ENCODE measurements at places on chromosomes 3 and 15.

GRCh38 chr3:42826141-42826540 is 16.9 kb downstream of the ACKR2 start:
- no peak for DNase-seq

DNA sequence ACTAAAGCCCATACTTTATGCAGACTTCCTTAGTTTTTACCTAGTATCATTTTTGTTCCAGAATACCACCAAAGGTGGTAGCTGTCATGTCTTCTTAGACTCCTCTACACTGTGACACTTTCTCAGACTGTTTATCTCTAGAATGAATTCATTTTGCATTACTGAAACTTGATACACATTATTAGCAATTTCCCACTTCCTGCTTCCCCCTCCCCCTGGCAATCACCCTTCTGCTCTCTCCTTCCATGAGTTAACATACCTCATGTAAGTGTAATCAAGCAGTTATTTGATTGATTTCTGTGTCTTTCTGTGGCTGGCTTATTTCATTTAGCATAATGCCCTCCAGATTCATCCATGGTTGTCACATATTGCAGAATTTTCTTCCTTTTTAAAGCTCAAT is 204.9 kb downstream of the STAG1 start:
- DNase-seq: no peak

- no peak for DNase-seq
Observed at GRCh38 chr3:122272879-122273278, 52.2 kb upstream of the CSTA start.

GRCh38 chr3:58059349-58060321 is 51.4 kb downstream of the FLNB start:
- DNase-seq: no peak

DNA sequence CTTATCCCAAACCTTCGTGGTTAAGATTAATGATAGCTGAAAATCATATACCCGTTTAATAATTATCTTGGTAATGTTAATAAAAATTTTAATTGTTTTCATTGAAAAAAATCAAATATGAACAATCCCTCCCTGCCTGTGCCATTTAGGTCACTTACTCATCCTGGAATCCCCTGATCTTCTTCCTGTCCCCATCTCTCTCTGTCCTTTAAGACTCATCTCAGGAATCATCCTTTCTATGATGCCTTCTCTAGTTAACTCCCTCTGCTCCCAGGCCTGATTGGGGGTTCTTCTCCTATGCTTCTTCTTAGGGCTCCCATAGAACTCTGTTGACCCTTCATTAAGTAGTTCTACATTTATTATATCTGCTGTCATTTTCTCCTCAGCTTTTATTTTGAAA is 91.6 kb downstream of the MBNL1 start:
- DNase-seq: no peak

- no peak for DNase-seq
Observed at GRCh38 chr3:124360155-124360554, 368.2 kb upstream of the ROPN1 start.

DNA sequence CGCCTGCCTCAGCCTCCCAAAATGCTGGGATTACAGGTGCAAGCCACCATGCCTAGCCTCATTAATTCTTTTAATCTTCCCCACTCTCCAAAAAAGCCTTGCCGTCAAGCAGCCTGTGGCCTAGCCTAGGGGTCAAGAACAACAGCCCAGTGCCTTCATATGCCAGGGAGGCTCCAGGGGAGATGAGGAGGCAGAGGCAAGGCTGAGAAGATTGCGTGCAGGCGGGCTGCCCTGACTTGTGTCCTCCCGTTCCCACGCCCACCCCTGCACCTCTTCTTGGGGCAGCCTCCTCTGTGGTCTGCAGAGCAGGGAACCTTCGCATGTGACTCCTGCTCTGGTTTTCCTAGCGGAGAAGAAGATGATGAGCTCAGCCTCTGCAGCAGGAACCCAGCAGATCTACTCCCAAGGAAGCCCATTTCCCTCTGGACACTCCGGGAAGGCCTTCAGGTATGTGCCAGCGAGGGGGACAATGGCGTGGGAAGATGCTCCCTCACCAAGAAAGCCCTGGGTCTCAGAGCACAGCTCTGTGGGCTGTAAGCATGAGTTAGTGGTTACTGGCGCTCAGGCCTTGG is 118.5 kb upstream of the ABHD17C start:
- no peak for DNase-seq

DNA sequence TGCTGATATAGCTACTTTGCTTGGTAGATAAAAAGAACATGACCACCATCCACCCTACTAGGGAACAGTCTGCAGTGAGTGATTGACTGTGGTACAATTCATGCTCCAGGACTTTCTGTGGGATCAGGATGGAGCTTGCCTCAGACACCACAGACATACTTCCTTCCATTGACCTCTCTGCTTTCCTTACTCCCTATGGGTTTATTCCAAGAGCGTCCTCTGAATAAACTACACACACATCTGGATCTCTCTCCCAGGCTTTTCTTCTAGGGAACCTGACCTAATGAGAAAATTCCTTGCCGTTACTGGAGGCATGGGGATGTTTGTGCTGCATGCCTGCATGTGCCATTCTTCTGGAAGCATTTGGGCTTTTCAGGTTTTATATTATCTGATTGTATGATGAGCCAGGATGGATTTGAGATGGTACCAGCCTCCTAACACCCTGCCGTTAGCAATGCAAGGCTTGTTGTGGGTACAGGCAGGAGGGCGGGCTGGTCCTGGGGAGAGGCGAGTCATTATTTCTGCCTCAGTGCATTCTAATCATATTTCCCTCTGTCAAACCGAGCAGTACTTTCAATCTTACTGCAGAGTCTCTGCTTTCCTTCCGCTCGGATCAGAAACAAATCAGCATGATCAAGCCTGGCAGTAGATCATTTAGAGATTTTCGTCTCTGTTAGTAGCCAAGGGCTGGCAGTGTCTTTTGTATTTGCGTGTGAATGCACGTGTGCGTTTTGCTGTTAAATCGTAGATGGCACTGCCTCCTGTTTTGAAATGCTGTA is 279.2 kb downstream of the PDCD6IP start:
- DNase-seq: no peak

- no peak for DNase-seq
Observed at GRCh38 chr3:114034787-114035545, 21.4 kb downstream of the CCDC191 start.

- no peak for DNase-seq
Observed at GRCh38 chr3:147447224-147447623, 38.1 kb downstream of the ZIC1 start.

DNA sequence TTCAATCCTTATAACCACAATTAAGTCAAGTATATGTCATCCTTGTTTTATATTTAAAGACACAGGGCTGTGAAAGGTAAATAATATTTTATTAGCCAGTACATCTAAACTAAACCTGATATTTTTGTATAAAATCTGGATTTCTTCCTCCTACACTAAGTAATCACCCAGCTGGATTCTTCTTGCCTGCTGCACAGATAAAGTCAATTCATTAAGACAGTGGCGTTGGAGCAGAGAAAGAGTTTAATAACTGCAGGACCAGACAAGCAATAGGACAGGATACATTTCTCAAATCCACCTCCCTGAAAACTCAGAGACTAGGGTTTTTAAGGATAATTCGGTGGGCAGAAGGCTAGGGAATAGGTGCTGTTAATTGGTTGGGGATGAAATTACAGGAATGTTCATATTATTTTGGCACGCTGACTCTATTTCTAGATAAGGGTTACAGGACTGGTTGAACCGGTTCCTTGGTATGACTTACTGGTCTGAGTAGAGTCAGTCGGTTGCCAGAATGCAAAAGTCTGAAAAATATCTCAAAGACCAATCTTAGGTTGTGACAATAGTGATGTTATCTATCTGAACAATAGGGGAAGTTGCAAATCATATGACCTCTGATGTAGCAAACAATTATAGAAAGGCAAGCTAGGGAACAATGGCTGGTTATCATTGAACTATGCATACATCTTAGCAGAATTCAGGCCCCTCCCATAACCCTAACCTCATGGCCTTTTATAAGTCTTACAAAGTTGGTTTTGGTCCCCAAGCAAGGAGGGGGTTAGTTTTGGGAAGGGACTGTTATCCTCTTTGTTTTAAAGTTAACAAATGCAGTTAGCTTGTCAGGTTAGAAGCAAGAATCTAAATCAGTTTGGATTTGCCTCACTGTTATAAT is 244.8 kb downstream of the ALCAM start:
- DNase-seq: no peak

DNA sequence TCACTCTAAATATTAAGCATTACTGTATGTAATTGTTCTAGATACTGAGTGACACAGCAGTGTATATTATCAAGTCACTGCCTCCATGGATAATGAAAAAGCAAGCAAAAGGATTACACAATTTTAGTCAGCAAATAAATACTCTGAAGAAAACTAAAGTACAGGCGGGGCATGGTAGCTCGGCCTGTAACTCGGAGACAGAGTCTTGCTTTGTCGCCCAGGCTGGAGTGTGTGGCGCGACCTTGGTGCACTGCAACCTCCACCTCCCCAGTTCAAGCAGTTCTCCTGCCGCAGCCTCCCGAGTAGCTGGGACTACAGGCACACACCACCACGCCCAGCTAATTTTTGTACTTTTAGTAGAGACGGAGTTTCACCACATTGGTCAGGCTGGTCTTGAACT is 32.7 kb downstream of the RBM6 start:
- DNase-seq: no peak

DNA sequence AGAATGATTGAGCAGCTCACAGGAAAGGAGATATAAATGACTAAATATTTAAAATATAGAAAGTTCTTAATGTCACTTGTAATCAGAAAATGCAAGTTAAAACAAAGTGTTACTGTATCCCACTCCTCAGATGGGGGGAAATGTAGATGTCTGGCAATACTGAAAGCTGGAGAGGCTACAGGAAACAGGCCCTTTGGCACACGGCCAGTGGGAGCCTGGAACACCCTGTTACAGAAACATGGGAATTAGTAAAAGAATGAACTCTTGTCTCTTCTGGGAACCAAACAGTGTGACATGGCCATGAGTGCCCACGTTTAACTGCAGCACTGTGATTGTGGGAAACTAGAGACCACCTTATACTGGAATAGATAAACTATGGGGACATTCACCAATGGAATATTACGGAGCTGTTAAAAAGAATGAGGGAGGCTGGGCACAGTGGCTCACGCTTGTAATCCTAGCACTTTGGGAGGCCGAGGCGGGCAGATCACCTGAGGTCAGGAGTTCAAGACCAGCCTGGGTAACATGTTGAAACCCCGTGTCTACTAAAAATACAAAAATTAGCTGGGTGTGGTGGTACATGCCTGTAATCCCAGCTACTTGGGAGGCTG is 50.2 kb downstream of the CDCP1 start:
- DNase-seq: no peak

GRCh38 chr3:185151964-185152409 is 873 bp downstream of the C3orf70 start:
- no peak for DNase-seq

Data from activated CD4-positive, alpha-beta T cell treated with anti-CD3 and anti-CD28 coated beads, Interleukin-2, amount 50 U/mL, for 24 hours (primary cell).